ENCODE measurements at places on chromosomes 5 and 9.

GRCh38 chr5:141869514-141869913, 8.7 kb downstream of the PCDH1 start:
- peak; percentile 38 for DNase-seq

DNA sequence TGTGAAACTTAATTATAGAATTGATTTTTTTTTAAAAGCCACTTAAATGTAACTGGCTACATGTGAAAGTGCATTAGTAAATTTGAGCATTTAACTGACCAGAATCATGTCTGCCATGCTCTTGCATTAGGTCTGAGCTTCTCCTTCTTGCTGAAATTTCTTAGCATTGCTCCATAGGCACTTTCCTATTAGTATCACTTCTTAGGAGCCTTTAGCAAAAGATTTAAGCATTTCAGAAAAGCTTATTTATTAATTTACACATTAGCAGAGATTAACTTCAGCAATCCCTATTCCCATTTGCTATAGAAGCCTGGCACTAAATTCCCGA, 211.0 kb downstream of the SNX18 start:
- DNase-seq: no peak

- DNase-seq: no peak
Measured at GRCh38 chr9:121226175-121226574, 24.5 kb upstream of the RAB14 start.

GRCh38 chr5:32143617-32144377, 30.3 kb downstream of the GOLPH3 start:
- no peak for DNase-seq

GRCh38 chr9:109453210-109453842, 44.8 kb downstream of the PTPN3 start:
- DNase-seq: no peak

DNA sequence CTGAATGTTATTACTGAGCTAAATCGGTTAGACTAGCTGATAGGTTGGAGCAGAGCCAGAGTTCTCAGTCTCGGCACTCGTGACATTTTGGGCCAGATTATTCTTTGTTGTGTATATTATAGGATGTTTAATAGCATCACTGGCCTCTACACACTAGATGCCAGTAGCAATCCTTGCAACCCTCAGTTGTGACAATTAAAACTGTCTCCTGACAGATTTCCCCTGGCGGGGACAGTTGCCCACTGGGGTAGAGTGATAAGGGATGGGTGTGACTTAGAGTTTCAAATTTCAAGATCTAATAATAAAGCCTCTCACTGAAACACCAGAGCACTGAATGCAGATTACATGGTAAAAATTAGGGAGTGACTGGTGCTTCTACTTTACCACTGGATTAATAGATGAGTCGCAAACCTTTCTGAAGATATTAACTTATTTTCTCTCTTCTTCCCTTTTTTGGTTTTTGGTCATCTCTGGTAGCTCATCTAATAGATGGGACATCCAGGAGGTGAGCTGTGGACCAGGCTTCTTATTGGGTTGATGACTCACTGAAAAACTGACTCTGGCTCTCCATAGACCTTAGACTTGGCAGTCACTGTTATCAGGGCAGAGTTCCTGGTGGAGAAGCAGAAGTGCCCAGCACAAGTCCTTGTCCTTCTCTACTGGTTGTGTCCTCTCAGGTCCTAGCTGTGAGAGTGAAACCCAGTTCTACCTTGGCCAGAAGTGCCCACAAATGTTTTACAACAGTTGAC, 150.3 kb downstream of the UNC13B start:
- DNase-seq: no peak

- no peak for DNase-seq
Measured at GRCh38 chr5:39187831-39188731, 31.3 kb downstream of the FYB1 start.

DNA sequence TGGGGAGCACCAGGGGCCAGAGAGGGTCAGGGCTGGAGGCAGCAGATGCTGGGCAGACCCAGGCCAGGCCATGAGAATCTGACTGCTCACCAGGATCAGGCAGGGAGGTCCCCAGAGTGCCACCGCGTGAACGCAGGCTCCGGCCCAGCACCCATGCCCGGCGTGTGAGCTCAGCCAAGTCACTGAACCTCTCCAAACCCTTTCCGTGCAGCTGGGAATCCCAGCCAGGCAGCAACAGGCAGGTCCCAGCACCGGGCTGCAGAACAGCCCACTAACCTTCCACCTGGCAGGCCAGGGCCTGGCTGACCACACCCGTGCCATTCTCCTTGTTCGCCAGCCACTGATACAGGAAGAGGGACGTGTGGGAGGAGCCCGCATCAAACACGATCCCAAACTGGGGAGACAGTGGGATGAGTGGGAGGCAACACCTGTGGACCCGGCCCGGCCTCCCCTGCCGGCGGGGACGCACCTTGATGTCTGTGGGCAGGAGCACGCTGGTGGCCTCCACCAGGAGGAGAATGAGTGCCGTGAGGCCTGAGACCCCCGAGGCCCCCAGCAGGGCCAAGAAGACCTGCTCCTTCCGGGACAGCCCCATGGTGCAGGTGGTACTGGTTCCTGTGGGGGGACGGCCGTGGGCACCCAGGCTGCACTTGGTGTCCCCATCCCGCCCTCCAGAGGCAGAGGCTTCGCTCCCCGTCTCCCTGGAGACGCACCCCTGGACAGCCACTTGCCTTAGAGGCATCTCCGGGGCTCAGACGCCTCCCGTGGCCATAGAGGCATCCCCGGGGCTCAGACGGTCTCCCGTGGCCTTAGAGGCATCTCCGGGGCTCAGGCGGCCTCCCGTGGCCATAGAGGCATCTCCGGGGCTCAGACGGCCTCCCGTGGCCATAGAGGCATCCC, 3.2 kb downstream of the ENTPD8 start:
- no peak for DNase-seq
